Activated T-cell treated with anti-CD3 and anti-CD28 coated beads for 48 hours (primary cell): ENCODE measurements at places on chromosomes 5 and 9.

- no peak for DNase-seq
These were observed 74.6 kb downstream of the NDUFAF2 start for GRCh38 chr5:61019642-61020041.

GRCh38 chr5:127256886-127257597, 33.6 kb upstream of the MEGF10 start:
- no peak for DNase-seq

- no peak for DNase-seq
These were observed 148.4 kb downstream of the C5orf15 start for GRCh38 chr5:133819977-133820471.

DNA sequence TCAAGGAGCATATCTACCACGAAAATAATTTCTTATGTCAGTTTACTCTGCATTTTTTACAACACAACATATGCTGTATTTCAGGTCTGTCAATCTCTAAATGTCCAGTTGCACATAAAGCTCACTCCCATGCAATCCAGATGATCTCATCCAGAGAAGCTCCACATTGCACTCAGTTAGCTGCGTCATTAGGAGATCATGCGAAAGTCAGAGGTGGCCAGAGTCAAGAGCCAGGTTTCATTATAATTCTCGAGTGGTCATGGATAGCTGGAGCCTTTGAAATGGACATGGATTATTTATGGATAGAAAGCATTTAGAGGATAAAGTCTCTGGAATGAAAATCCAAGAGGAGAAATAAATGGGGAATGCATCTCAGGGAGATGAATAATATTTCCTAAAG, 232.3 kb downstream of the GAS1 start:
- no peak for DNase-seq

DNA sequence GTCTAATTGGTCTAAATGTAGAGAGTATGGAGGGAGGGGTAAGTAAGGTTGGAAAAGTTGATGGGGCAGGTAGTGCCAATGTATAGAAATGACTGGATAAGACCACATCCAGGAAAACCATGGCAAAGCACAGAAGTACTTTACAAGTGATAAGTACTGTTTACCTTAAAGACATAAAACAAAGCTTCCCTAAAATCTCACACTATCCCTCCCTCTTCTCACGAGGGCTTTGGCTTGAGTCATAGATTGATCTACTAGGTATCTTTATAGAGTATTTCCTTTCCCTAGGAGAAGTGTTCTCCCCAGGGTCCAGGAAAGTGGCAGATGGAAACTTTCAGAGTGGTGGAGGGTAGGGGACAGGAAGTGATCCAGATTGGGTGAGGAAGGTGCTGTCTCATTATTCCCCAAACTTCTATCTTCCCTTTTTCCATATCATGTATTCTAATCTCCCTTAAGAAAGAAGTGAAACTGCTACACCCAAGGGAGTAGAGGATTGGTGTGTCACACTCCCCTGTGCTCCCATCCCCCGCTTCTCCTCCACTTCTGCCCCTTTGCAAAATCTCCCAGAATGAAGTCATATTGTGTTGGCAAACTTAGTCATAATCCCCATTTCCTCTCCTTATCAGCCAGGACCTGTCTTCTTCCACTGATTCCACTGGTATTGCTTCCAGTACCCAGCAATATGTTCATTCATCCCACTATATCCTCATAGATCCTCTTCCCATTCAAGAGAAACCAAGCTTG, 14.6 kb downstream of the IL33 start:
- no peak for DNase-seq

DNA sequence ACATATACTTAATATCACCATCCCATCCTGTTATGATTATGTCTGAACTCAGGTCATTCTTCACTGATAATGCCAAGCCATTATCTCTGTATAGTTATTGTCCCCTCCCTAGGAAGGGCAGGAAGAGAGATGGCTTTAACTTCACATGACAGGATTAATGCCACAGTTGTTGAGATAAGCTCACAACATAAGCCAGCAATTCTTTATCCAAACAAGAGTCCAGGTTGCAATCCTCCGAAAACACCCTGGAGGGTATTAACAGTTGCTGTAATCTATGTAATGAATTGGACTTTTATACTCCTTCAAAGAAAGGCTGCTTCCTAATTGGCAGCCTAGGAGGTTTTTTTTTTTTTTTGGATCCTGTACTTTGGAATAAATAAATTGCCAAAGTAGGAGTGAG, 779.4 kb downstream of the SEMA5A start:
- DNase-seq = no peak

GRCh38 chr5:89534331-89534730, 651.3 kb upstream of the MEF2C start:
- DNase-seq = no peak

DNA sequence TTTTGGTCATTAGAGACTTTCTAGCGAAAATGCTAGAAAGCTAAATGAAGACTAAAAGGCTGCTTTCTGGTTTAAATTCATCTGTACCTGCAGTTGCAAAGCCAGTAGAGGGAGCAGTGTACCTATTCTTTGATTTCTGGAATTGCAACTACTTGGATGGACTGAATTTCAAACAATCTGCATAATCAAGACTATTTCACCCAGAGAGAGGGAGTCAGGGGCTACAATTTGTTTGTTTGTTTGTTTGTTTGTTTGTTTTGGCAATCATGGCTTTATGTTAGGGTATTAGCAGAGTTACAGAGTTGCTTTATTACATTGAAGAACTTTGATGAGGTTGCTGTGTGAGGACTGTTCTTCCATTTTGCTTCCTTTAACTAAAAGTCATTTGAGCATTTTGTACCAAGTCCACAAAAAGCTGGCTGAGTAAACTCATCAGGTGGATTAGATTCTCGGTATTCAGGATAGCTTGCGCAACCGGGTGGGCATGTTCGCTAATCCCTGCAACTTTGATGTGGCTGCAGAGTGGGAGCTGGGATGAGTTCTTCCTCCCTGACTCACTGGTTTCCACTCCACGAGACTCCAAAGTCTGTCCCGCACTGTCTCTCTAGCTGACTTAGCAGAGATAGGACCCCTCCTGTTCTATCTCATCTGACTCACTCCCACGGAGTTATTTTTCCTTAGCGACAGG, 80.0 kb upstream of the TUT7 start:
- DNase-seq = no peak

- DNase-seq = no peak
These were observed 190.2 kb upstream of the ELL2 start for GRCh38 chr5:96151891-96152290.

GRCh38 chr5:66653325-66653724, 57.1 kb downstream of the MAST4 start:
- no peak for DNase-seq

DNA sequence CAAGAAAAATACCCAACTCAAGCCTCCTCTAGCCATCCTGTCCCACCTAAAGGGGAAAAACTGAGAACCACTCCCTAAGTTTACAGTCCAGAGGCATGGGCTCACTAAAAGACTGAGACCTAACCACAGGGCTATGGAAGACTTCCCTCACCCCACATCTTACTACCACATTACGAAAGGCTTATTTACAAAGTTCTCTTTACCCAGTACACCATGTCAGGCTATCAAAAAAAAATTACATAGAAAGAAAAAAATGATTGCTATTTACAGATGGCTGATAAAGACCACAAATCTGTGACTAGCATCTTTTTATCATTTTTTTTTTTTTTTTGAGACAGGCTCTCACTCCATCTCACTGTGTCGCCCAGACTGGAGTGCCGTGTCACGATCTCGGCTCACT, 69.7 kb upstream of the TNPO1 start:
- DNase-seq = no peak

- DNase-seq = no peak
These were observed 162.8 kb downstream of the BARX1 start for GRCh38 chr9:93792358-93792757.

DNA sequence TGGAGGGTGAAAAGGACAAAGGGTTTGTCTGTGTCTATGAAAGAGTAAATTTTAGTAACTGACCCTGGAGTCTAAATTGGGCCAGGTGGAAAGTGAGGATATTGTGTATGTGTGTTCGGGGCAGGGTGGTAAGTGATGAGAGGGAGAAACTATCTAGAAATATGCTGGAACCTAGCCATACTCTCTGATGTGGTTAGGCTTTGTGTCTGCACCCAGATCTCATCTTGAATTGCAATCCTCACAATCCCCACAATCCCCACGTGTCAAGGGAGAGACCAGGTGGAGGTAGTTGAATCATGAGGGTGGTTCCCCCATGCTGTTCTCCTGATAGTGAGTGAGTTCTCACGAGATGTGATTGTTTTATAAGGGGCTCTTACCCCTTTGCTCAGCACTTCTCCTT, 60.6 kb downstream of the COMMD10 start:
- DNase-seq = no peak

DNA sequence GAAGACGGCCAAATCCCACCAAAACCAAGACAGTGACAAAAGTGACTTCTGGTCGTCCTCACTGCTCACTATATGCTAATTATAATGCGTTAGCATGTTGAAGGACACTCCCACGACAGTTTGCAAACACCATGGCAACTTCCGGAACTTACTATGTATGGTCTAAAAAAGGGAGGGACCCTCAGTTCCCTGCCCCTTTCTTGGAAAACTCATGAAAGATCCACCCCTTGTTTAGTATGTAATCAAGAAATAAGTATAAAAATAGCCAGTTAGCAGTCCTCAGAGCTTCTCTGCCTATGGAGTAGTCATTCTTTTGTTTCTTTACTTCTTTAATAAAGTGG, 9.5 kb downstream of the FCN2 start:
- no peak for DNase-seq

GRCh38 chr9:113635586-113635985, 172.1 kb downstream of the RGS3 start:
- no peak for DNase-seq

- DNase-seq = no peak
These were observed 527.2 kb upstream of the RORB start for GRCh38 chr9:73969936-73970335.

DNA sequence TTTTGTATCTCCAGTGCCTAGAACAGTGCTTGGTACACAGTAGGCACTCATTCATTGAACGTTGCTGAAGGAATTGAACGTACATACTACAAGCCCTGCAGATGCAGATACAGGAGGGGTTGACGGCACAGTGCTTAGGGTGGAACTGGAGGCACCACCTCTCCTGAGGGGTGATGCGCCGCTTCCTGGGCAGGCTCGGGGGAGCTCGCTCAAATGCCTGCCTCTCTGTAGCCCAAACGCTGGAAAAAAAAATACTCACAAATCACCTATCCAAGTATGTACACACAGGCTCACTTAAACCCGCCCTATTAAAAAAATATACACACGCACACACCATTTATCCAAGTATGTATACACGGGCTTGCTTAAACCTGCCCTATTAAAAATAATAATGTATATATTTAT, 536 bp upstream of the COMMD10 start:
- DNase-seq = no peak

DNA sequence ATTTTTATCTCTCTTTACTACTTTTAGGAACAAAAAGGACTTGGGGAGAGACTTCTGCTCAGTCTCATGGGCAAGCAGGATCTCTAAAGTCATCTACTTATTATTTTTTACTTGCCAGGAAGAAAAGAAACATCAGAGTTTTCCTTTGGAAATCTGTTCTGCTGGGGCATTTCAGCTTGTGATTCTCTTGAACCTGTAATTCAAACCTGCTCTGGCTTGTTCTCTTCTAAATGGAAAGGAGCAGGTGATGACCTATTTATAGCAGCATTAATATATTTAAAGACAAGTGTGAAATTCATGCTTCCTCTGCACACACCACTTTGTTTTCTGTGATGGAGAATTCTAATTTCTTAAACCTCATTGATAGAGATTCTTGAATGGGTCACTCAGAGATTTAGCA, 2.0 kb downstream of the ADCY2 start:
- no peak for DNase-seq

- DNase-seq = no peak
These were observed 43.5 kb downstream of the SCAI start for GRCh38 chr9:125099816-125100215.

- DNase-seq = no peak
These were observed 110.5 kb upstream of the CD180 start for GRCh38 chr5:67306965-67307607.

DNA sequence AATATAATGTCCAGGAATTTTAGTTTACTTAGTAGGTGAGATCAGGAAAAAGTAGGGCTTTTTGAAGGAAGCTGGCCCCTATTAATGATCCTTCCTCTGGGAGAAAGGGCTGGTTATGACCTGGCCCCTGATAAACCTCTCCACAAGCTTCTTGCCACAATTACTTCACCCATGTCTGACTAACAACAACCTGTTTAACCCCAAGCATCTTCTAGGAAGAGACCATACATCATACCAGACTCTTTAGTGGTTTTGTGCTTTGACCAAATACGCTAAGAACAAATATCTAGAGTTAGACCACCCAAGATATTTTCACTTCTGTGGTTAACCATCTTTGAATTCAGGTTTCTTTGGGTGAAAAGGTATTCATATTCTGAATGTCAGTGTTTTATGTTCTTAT, 174.0 kb upstream of the SLC27A6 start:
- DNase-seq = no peak

GRCh38 chr5:420632-421286, 22.2 kb upstream of the EXOC3 start:
- no peak for DNase-seq

DNA sequence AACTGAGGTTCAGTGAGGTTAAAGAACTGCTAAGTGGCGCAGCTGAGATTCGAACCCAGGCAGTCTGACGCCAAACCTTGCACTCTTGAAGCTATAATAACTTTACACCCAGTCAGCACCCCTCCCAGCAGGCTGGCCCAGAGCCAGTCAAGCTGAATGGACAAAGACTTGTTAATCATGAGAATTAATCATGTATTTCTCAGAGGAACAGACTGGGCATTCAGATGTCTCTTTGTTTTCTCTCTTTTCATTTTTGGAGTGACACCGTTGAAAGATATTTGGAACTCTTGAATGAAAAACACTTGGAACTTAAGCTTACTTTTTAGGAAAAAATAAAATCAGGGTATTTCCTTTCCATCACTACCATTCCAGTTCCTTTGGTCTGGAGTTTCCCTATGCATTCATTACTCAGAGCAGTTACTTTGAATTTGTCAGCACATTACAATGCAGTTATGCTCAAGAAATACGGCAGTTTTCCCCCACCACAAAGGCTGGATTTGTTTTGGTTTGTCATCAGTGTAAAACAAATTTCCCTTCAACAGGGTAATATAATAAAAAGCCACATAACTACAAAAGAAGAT, 22.6 kb upstream of the MAMDC2 start:
- no peak for DNase-seq

- DNase-seq = no peak
These were observed 12.8 kb upstream of the GFRA3 start for GRCh38 chr5:138287246-138287645.

DNA sequence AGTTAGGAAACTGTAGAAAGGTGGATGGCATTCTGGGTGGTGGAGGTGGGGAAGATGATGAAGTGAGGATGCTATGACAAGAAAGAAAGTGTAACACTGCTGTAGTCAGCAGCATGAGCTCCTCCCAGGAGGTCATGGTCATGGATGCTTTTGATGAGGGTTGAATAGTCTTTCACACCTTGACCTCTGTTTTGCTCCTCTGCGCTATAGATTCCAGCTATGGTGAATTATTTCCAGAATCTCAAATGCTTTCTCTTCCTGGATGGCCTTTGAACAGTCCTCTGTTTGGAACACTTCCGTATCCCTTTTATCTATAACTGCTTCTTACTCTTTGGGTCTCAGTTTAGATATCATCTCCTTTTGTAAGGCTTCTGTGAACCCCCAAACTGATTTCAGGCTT, 165.9 kb upstream of the PPP1R2B start:
- DNase-seq = no peak
